Stimulated activated CD8-positive, alpha-beta memory T cell treated with anti-CD3 and anti-CD28 coated beads, Interleukin-15, amount 100 ng/mL, for 48 hours (primary cell): ENCODE measurements at places on chromosomes 16 and 17.

DNA sequence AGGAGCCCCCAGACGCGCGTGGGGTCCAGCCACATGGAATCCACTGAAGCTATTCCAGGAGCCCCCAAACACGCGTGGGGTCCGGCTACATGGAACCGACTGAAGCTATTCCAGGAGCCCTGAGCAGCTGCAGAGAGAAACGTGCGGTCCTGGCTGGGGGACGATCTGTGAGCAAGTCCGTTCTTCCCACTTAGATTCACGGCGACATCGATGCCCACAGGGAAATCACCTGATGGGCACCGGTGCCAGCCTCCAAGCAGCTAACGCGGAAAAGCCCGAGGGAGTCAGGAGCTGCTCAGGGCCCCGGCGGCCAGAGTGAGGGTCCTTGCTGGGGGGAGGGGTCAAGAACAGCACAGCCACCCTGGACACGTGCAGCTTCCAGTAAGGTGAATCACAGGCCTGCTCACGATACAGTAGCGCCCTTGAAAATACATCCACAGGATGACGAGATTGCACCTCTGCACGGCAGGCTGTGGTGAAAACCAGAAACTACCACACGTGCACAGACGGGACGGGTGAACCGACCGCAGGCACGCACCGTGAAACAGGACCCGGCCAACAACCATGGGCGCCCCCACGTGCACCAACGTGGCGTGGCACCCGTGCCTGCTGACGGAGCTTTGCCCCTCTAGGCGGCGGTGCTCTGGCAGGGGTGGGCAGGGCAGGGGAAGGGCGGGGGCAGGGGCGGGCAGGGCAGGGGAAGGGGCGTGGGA lies 77.7 kb upstream of the GNG13 start:
- peak; percentile 18 for DNase-seq

- DNase-seq, result no peak
These were observed 39.6 kb upstream of the DUSP14 start for GRCh38 chr17:37450112-37450511.

- no peak for DNase-seq
These were observed 7.4 kb downstream of the ZNF423 start for GRCh38 chr16:49848530-49848929.

GRCh38 chr16:88977018-88977811 lies at the start of gene CBFA2T3:
Gene CBFA2T3, minus strand, starts transcription at chr16:88977207. Its CDS starts 400 bp downstream, at chr16:88976807.
- DNase-seq, result no peak

DNA sequence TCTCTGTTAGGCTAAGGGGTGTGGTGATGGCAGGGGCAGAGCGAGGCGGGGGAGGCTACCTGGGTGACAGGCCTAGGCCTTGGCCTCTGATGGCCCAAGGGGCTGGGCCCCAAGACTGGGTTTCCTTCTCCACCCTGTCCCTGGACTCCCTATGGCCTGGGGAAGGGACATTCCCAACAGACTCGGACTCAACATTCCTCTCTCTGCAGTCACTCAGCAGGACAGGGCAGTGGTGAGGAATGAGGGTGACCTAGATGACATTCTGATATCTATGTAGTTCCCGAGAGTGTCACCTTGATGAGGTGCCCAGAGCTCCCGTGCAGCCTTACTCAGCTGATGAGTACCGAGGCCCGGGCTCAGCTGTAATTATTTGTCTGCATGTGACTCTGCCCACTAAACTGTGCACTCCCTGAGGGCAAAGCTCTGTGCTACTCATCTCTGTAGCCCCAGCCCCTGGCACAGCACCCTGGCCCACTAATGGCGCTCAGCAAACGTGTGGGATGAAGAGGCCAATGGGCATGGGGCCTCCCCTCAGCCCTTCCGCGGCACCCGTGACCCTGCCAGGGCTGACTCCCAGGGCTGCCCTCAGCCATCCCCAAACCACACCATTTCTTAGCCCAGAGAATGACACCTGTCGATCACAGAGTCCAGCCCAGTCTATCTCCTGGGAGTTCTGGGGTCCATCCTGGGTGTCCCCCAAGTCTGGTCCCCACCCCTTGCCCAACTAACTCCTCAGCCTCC lies 2.2 kb downstream of the PLCD3 start:
- no peak for DNase-seq

DNA sequence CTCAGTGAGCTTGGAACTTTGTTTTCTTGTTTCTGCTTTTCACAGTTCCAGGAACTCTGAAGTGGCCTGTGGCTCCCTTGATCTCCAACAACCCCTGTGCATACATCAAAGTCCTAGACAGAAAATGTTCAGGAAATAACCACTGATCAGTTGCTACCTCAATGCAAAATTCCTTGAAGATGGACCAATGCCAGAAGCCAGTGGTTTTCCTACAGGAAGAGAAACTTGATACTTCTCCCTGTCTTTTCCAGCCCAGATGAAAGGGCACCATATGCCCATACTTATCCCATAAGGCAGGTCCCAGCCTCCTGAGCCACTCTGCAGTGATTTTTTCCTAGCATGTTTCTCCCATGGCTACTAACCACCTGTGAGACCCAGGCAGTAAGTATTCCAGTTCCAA lies 12.3 kb upstream of the CDRT4 start:
- no peak for DNase-seq

GRCh38 chr17:30253312-30253711 lies 17.8 kb upstream of the SLC6A4 start:
- no peak for DNase-seq

DNA sequence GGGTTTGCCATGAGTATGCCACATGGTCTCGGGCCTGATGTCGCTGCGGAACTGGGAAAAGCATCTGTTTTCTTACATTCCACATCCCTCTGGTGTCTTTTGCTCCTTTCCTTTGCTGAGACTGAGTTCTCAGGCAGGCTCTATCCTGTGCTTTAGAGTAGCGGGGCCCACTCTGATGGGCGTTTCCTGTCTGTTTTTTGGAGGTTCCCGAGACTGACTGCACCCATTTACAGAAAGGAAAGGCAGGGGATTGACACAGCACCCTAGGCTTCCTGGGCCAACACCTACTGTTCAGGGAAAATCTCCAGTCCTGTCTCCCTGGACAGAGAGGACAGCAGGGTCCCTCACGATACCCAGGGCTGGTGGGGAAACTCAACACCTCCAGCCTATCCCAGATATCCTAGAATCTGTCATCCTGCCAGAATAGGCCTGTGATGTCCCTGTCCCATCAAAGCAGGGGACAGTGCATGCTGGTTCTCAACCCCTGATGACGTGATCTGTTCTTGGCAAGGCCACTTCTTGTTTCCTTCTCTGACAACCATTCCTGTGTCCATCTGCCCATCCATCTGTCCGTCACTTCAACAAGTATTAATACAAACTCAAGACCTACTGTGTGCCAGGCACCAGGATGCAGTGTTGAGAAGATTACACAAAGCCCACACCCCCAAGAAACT lies 42.2 kb downstream of the ACTG1 start:
- no peak for DNase-seq

DNA sequence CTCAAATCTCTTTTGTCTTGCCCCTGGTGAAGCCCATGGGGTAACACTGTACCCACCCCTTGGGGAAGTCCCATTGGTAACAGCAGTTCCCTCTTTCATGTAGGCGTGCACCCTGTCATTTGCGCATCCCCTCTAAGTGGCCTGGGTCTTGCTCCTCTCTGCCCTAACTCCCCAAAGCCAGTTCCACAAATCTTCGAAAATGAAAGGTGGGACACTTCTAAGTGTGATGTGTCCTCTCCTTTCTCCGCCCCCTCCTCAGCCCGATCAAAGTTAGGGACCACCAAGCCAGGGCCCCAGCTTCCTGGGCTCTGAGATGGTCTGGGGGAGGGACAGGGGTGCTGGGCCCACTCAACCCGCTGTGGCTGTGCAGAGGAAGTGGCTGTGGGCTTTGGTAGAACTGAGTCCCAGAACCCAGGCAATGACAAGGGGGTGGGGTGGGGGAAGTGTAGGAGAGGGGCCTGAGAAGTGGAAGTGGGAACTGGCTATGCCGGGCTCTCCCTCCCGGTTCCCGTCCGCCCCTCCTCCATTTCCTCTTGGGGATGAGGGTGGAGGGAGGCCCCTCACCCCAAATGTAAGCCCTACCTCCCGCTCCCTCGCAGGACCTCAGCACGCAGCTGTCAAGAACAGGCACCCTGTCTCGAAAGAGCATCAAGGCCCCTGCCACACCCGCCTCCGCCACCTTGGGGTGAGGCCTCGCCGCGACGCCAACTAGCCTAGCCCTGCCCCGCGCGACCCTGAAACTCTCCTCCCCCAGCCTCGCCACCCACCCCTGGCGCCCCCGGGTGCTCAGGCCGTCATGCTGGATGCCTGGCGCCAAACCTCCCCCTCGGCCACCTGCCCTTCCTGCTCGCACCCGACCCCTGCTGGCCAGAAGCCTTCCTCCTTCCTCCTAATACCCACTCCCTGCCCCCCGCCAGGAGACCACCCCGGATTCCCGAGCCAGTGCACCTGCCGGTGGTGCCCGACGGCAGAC lies 8.7 kb downstream of the ABI3 start:
- DNase-seq, result no peak

- no peak for DNase-seq
These were observed 35.2 kb downstream of the ZNF750 start for GRCh38 chr17:82804442-82805191.

DNA sequence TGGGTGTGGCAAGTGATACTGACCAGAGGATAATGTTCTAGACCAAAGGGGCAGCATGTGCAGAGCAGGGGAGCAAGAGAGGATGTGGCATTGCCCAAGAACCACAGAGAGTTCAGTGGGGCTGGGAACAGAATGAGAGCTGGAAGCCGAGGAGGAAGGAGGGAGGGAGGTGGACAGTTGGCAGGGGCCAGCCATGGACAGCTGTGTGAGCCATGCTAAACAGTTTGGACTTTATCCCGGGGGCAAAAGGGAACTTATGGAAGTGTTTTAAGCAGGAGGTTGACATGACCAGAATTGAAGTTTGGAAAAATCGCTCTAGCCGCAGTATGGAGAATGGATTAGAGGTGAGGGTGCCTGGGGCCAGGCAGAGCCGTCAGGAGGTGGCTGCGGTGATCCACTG lies 29.4 kb upstream of the TMEM132E start:
- DNase-seq, result no peak

GRCh38 chr17:40813804-40814203 lies 8.6 kb downstream of the KRT10 start:
- no peak for DNase-seq

DNA sequence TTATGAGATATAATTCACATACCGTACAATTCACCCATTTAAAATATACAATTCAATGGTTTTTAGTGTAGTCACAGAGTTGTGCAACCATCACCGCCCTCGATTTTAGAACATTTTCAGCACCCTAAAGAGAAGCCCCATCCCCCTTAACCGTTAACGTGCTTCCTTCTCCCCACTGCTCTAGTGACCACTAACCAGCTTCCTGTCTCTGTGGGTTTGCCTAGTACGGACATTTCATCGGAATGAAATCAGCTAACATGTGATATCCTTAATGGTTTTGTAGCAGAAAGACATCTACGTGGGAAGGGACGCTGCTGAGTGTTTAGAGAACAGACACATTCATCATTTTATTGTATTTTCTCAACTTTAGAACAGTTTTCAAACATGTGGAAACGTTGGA lies 80.8 kb upstream of the HSBP1 start:
- DNase-seq, result no peak
